SHP77 treated with DMSO at 0.1 percent for 48 hours (cell line): ENCODE measurements at places on chromosomes 4 and X.

- DNase-seq: no peak
These were observed 44.4 kb downstream of the BBS12 start for GRCh38 chr4:122776916-122777315.

GRCh38 chrX:143429131-143429530 is 88.1 kb downstream of the SPANXN3 start:
- no peak for DNase-seq

DNA sequence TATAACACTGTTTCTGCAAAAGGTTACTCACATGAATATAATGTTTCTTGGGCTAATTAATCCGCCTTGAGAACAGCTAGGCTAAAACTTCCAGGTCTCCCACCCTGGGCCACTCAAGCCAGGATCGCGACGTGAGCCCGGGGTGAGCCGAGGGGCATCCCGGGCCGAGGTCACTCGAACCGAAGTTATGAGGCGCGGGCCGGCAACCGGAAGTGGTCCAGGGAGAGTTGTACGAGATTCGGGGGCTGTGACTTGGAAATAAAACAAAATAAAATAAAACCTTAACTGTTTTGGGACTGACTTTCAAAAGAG is 317 bp downstream of the CMC4 start:
- DNase-seq: no peak

- peak; percentile 49 for DNase-seq
These were observed at the start of gene FAM13A for GRCh38 chr4:89056953-89057398. FAM13A (minus strand) TSS chr4:89057185; CDS start chr4:89056964, 221 bp downstream.

DNA sequence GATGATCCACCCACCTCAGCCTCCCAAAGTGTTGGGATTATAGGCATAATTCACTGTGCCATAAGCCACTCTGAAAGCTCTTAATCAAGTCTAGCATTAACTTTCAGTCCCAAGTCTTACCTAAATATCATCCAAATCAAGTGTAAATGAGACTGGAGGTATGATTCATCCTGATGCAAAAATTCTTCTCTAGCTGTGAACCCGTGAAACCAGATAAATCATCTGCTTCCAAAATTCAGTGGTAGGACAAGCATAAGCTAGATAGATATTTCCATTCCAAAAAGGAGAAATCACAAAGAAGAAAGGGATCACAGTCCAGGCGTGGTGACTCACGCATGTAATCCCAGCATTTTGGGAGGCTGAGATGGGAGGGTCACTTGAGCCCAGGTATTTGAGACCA is 8.8 kb upstream of the TBC1D25 start:
- no peak for DNase-seq

- no peak for DNase-seq
These were observed 15.8 kb upstream of the SLC25A4 start for GRCh38 chr4:185127021-185127925.

DNA sequence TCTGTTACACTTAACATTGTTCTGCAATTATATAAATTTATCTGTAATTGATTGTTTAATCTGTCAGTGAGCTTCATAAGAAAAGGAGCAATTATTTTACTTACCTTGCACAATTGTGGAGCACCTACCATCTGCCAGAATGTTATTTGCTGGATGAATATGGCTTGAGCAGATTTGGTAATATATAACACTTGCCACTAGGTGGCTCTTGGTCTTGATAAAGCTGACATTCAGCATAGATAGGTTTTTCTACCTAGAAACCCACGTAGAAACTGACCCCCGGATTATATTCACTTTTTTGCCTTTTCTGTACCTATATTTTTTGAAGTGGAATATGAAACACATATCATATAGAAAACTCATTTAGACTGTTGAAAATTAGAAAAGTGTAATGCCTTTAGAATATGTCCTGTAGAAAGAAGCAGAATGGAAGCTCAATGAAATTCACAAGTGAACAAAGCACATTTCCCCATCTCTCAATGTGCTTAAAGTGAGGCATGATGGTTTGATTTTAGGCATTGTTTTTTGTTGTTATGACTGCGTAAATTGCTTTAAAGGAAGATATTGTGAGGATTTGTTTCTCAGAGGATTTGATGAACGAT is 9.5 kb downstream of the RBPJ start:
- no peak for DNase-seq

- no peak for DNase-seq
These were observed 18.2 kb downstream of the PTTG2 start for GRCh38 chr4:37978248-37978924.

DNA sequence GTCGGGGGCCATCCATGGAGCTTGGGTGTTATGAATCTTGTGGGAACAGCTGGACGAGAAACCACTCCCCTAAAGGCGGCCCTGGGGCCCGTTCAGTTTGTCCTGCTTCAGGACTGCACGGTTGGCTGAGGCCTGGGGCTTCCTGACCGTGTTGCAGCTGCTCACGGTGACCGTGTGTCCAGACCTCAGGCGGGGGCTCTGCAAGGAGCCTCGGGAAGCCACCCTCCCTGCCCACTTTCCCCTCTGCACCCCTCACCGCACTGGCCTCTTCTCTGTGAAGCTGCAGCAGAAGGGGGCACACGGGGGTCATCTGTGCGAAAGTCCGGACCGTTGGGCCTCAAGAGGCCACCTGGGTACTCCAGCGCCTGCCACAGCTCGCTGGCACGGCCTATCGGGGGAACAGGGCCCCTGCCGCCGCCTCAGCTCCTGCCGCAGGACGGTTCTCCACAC is 29.4 kb downstream of the UVSSA start:
- no peak for DNase-seq

GRCh38 chr4:187283201-187283955 is 559.7 kb upstream of the FAT1 start:
- DNase-seq: no peak

- no peak for DNase-seq
These were observed 313.7 kb upstream of the SMIM31 start for GRCh38 chr4:164440199-164440598.

- no peak for DNase-seq
These were observed 139.1 kb upstream of the PAQR3 start for GRCh38 chr4:79078339-79078738.

GRCh38 chr4:10384974-10385373 is 72.3 kb downstream of the ZNF518B start:
- no peak for DNase-seq

- DNase-seq: no peak
These were observed 180.8 kb upstream of the ANXA3 start for GRCh38 chr4:78370631-78371372.

DNA sequence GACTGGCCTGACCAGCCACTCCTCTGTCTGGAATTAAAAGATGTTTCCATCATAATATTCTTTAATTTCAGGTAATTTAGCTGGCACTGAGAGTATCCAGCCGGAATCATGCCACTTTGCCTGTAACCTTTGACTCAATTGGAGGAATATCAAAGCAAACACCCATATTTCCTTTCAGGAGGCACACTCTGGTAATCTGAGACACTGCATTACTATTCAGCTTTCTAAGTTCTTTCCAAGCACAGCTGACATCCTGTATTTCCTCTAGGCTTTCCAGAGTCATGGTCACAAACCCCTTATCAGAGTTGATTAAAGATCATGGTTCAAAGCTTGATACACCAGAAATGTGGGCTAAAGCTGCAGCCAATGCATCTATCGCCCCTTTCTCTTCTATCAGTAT is 29.3 kb downstream of the INTS12 start:
- no peak for DNase-seq

- no peak for DNase-seq
These were observed 25.6 kb downstream of the APELA start for GRCh38 chr4:164902608-164903007.

DNA sequence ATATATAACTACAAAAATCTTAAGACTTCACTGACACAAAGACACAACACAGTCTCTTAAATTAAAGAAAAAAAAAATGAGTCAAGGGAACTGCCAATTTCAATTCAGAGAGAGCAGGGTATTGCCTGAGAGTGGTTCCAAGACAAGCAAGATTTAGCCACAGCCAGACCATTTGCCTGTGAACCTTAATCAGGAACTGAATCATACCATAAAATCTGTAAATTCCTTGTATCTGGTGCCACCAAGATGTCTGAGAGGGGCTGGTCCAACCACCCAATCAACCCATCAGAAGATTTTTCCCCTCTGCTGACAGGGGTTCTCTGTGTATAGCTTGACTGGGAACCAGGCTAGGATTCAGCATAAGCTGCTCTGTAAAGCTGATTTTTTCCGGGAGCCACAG is 159.2 kb downstream of the CPEB2 start:
- no peak for DNase-seq

GRCh38 chr4:142353149-142353738 is 492.9 kb downstream of the INPP4B start:
- no peak for DNase-seq

DNA sequence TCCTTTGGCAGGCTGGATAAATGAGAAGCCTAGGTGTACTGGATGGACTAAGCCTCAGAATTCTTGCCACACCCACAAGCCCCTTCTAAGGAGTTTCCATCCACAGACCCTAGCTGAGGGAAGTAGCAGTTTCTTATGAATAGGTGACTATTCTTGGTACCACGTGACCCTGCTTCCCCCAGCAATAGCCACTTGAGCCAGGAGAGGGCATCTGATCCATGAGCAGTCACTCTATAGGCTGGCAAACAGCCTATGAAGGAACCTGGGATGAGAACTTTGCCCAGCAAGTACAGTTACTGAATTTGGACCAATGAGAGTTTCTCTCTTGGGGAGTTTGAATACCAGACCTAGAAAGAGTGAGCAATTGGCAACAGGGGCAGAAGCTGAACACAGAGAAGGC is 84.0 kb downstream of the RTL9 start:
- DNase-seq: no peak

GRCh38 chr4:52423967-52424366 is 235.1 kb downstream of the USP46 start:
- no peak for DNase-seq

DNA sequence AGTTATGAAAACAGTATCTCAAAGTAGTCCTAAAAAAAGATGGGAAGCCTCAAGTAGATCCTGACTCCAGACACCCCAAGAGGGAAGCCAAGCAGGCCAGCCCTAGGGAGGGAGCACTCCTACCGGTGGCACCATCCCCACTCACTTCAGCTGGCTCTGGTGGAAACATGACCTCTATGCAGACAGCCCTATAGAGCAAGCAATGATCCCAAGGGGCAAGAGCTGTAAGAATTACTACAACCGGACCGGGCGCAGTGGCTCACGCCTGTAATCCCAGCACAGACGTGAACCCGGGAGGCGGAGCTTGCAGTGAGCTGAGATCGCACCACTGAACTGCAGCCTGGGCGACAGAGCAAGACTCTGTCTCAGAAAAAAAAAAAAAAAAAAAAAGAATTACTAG is 5.7 kb downstream of the LETM1 start:
- no peak for DNase-seq

GRCh38 chrX:41588271-41588670 is 100.5 kb upstream of the GPR34 start:
- no peak for DNase-seq

GRCh38 chr4:78720204-78720603 is 55.9 kb upstream of the BMP2K start:
- no peak for DNase-seq

DNA sequence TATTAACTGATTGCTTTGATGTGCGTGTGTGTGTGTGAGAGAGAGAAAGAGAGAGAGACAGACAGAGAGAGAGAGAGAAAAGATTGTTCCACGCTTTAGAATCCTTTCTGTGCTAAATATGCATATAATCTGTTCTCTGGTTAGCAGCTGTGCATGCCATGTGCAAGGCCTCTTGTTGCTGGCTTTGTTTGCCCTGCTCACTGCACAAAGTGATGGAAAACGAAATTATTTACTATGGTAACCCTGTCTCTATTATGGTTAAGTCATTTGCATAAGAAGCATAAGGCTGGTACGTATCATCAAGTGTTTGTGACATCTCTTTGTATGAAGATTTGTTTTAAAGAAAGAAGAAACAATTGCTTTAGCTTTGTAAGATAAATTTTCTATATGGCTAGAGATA is 190.2 kb upstream of the POF1B start:
- DNase-seq: no peak

DNA sequence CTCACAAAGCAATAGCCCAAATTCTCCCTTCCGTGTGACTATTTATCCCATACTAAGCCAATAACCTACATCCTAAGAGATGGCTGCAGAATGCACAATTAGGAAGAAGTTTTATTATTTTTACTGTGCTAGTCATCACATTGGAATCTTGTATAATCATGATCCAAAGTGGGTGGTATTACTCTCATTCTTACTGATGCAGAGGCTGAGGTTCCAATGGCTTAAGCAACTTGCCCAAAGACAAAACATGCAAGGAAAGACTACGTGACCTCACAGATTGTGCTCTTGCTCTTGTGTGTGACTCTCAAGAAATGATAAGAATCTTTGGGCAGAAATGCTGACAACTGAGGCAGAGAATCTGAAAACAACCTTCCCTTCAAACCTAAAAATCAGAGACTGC is 212.2 kb downstream of the LDB2 start:
- no peak for DNase-seq

DNA sequence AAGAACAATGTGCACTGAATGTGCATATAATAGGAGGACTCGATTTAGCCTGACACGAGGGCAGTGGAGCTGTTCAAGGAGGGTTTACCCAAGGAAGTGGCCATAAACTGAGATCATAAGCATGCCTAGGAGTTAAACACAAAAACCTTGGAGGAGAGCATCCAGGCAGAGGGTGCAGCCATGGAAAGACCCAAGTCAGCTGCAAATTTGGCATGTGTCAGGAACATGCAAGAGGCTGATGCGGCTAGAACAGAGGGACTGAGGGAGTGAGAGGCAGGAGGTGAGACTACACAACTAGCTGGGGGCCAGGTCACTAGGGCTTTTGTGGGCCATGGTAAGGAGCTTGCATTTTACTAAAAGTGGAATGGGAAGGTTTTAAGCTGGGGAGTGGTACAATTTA is 55.6 kb downstream of the PRPS1 start:
- DNase-seq: no peak

DNA sequence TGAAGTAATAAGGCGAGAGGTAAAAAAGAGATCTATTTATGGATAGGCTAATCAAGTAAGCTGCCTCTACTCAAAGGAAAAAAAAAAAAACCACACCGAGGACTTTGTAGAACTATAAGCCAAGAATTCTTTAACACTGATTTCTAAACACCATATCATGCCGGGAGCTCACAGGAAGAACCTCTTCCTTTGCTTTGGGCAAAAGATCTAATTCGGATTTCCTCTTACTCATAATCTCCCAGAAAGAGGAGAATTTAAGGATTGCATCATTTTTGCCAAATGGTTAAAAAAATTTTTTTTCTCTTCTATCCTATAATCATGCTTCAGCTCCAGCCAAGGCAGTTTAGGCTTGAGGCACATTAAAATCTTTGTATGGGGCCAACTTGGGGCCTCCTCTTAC is 95.5 kb downstream of the ZNF827 start:
- no peak for DNase-seq

GRCh38 chr4:123889507-123889906 is 492.9 kb downstream of the SPRY1 start:
- DNase-seq: no peak

DNA sequence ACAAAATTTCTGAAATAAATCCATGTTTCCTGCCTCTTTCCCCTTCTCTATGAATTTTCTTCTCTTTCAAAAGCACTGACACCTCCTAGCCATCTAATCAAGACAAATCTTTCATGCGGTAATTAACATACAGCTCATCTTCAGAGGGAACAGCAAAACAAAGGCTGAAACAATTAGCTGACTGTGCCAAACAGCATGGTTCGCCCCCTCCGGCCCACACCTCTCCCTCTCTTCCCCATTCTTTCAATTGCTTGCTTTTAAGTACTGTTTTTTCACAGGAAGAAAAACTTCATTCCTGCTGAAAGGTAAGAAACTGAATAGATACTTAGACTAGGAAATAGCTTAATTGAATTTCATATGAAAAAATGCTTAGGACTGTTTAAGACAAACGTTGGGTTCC is 291.1 kb upstream of the NOCT start:
- DNase-seq: no peak
